ENCODE measurements at places on chromosomes 4 and X.
A peak's percentile ranks its signal among the peaks of the same experiment; 100 is the strongest.

DNA sequence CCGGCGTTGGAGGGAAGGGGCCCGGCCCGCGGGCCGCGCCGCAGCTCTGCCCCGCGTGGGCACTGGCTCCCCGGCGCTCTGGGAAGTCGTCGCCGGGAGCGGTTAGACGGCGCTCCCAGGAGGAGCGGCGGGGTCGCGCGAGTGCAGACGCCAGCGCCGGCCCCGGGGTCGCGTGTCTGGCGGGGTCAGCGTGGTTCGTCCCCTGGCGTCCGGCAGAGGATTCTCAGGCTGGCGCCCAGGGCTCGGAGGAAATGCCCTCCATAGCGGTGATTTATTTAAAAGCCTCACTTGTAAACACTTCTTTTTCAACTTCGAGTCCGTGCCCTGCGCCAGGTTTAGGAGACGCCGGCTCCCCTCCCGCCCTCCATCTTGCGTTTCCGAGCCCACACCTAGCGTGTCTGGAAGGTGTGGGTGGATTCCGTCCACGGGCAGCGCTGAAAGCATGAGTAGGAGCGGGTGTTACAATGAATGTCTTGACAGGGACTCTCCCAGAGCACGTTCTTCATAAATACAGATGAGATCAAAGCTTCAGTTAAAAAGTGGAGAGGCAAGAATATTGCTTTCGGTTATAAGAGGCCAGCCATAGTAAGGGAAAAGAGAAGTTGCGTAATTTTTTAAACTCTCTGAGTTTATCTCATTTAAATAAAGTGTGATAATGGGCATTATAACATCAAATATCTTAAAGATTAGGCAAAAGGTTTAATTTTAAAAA, 692 bp downstream of the FAM241A start:
- peak; percentile 35 for DNase-seq

GRCh38 chr4:6460876-6461275, 11.5 kb downstream of the PPP2R2C start:
- DNase-seq = no peak

DNA sequence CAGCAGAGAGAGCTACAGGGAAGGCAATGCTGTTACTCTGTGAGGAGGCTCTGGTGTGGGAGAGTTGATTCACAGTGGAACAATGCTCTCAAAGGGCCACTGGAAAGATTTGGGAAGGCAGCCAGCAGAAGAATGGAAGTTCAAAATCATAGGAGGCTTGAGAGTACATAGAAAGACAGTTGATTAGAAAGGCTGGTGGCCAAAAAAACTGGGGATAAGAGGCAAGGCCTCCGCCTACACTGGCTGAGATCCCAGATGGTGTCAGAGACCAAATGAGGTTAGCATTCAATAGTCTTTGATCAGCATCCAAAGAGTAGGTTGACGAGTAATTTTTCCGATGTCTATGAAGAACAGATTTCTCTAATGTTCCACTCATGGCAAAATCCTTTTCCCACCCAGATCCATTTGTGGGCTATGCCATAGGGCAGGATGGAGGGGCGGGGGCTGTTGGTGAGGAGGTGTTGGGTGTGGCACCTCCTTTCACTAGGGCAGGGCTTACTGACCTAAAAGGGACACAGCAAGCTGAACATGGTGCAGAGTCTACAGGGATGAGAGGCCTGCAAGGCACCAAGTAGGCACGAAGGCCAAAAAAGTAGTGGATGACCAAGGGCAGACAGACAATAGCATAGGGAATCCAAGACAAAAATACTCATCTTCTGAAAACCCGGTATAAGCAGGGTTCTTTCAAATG, 15.1 kb downstream of the TEC start:
- DNase-seq = no peak

- no peak for DNase-seq
Observed at GRCh38 chrX:131577413-131577812, 33.5 kb downstream of the OR13H1 start.

DNA sequence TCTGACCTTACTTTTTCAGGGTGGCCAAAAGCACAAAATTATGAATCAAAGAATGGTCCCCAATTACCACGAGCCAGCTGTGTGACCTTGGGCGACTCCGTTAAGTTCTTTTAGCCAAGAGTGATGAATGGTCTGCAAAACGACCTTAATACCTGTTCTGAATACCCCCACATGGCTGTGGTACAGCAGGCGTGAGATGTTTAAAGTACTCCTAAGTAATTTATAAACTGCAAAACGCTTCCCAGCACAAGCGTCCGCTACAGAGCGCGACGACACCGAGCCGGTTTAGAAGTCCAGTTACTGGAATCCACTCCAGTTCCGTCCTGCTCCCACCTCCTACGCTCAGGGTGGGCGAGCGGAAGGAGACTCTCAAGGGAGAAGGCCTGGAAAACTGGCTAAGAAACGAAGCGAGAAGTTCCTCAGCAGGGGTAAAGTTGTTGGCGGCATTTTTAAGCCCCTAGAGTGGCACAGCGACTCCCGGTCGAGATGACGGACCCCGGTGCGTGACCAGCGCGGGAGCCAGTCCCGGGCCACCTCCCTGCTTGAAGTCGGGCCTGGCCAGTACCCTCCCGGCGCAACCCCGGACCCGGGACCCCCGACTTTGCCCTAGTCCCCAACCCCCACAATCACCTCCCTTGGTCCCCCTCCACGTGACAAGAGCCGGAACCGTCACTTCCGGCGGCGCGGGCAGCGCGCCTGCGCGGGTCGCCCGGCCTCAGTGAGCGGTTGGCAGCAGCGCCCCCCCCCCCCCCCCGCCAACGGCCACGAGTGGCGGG, 659 bp upstream of the BMP2K start:
- peak; percentile 73 for DNase-seq

GRCh38 chr4:94372991-94373390, 30.4 kb upstream of the HPGDS start:
- DNase-seq = no peak

All from stimulated activated CD8-positive, alpha-beta memory T cell treated with anti-CD3 and anti-CD28 coated beads, Interleukin-4, amount 100 ng/mL, for 1 hour (primary cell).